ENCODE measurements at places on chromosomes 2 and 18.
A peak's percentile ranks its signal among the peaks of the same experiment; 100 is the strongest.

- DNase-seq, result no peak
These were observed 805.2 kb downstream of the SLC4A3 start for GRCh38 chr2:220432645-220433044.

- no peak for DNase-seq
These were observed 449.7 kb upstream of the CHAC2 start for GRCh38 chr2:53317861-53318260.

- DNase-seq, result no peak
These were observed 188.0 kb upstream of the NT5C1B start for GRCh38 chr2:18777250-18777812.

DNA sequence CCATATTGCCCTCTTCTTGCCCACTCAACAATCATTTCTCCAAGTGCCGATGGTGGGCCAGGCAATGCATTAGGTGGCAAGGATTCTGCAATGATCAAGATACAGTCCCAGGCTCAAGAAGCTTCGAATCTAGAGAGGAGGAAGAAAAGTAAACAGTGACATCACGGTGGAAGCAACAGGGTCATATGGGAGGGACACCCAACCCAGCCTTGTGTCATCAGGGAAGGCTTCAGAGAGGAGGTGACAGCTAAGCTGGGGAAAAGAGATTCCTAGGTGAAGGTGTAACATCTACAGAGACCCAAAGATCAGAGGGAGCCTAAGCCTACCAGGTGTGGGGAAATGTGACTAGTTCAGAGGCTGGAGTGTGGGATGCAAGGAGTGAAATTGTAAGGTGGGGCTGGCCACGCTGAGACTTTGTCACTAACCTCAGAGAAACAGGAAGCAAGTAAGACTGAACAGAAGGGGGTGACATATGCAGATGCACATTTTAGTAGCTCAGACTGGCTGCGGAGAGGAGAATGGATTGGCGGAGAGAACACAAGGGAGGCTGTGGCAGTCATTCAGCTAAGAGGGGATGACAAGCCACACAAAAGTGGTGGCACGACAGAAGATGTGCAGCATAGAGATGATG is 104.9 kb downstream of the ANKRD44 start:
- peak; percentile 26 for DNase-seq

- DNase-seq, result no peak
These were observed 104.7 kb downstream of the VSNL1 start for GRCh38 chr2:17644997-17645720.

GRCh38 chr2:64932371-64933216 is 56.6 kb upstream of the SLC1A4 start:
- no peak for DNase-seq

DNA sequence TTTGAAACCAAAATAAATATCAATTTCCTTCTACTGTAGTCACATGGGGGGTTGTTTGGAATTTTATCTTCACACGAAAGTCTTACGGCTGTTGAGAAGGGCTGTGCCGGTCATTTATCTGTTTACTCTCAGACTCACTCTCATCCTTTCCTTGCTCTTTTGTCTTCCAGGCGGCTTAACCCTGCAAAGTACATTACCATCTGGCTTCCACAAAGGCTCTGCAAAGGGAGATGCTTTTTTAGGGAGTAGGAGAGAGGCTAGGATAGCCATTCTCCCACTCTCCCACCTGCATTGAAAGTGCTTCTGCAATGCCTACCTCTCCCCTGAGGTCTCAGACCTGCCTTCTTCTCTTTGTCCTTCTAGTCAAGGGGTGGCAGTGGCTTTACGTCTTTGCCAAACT is 247.6 kb downstream of the MEIS1 start:
- DNase-seq, result no peak

DNA sequence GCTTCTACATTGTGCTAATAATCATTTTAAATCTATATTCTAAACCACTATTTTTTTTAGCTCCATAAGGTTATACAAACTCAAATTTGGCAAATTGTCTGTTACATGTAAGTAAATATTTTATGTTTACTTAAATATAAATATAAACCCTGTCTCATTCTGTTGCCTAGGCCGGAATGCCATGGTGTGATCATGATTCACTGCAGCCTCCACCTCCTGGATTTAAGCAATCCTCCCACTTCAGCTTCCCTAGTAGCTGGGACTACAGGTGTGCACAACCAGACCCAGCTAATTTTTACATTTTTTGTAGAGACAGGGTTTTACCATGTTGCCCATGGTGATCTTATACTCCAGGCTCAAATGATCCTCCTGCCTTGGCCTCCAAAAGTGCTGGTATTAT is 124.7 kb downstream of the MEIS1 start:
- no peak for DNase-seq

DNA sequence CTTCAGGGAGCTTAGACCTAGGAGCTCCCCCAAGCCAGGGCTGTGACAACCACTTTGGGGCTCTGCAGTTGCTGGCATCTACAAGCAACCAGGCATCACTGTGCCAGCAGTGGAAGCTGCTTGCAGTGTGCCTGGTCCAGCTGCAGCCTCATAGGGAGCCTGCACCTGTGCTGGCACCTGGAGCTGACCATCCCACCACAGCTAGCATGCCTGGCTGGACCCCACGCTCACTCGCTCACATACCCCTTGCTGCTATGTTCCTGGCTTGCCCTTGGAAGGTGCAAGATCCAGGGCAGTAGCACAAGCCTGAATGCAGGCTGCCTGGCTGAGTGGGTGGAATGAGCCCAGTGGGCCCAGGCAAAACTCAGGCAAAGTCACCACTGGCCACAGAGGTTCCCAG is 82.5 kb downstream of the ZNF804A start:
- DNase-seq, result no peak

GRCh38 chr18:7038330-7038851 is 79.2 kb downstream of the LAMA1 start:
- DNase-seq, result no peak

DNA sequence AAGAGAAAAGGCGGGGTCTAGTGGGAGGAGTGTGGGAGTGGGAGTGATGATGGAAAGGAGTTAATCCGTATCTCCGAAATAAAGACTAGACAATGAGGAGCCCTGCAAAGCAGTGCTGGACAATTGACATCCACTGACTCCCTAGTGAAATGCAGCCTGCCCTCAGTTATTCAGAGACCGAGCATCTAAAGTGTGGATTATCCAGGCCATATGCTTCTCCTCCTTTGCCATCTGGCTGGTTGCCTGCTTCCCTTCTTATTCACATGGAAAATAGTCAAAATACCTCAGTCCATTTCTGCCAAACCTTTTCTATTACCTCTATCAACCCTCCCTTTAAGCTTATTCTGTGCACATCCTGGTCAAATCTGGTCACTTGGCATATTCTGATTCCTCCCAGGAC is 288.8 kb upstream of the SIX3 start:
- no peak for DNase-seq

DNA sequence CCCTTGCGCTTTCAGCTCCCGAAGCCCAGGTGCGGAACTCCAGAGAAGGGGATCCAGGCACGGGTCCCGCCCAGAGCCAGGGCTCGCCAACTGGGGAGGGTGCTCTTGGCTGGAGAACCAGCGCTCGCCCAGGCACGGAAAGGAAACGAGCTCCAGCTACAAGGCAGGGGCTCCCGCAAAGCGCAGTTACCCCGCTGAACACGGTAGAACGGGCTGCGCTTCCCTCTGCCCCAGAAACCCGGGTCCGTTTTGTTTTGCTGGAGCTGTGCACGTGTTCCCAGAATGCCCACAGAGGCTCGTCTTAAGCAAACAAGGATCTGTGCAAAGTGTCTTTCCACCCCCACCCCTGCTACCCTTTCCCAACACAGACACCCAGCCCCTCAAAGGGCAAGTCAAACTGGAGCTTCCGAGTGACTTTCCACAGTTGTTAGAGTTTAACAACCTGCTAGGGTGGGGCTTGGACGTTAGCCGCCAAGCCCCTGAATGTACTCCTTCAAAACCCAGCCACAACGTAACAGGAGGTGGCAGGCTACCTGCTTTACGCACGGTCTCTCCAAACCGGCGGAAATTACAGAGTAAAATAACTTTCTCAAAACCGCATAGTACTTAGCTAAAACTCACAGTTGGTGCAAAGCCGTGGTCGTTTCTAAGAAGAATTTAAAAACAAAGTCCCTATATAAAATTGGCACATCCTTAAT is 775 bp downstream of the RNF125 start:
- DNase-seq, result peak; percentile 27

DNA sequence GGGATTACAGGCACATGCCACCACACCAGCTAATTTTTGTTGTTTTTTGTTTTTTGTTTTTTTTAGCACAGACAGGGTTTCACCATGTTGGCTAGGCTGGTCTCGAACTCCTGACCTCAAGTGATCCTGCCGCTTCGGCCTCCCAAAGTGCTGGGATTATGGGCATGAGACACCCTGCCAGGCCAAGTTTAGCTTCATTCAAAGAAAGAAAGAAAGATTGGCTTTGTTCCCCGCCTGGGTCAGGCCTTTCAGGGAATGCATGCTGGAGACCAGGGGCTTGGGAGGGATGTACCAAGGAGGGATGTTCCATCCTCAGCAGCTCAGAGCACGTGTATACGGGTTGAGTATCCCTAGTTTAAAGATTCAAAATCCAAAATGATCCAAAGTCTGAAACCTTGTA is 283.0 kb downstream of the ALPK2 start:
- DNase-seq, result no peak

DNA sequence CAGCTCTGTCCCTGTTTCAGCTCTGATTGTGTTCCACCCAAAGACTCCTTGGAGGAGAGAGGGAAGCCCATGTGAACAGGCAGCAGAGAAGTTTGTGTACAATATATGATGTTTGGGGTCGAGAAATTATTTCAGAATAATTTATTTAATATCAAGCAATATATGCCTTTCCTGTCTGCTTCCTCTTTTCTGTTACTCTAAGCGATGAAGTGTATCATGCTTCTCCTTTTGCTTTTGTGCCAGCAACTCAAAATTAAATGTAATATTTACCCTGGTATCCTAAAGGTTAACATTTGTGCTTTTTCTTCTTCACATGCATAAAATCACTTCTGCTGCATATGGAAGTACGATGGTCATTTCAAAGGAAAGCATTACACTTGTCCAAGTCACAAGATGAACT is 2.4 kb upstream of the NTSR2 start:
- DNase-seq, result no peak

- DNase-seq, result no peak
These were observed 1.0 kb downstream of the NAB1 start for GRCh38 chr2:190649798-190650390.

GRCh38 chr2:43484323-43484930 is 111.4 kb downstream of the THADA start:
- DNase-seq, result no peak

GRCh38 chr2:239156516-239157265 is 244.1 kb downstream of the HDAC4 start:
- no peak for DNase-seq

GRCh38 chr2:3173031-3173430 is 204.6 kb downstream of the EIPR1 start:
- DNase-seq, result no peak

DNA sequence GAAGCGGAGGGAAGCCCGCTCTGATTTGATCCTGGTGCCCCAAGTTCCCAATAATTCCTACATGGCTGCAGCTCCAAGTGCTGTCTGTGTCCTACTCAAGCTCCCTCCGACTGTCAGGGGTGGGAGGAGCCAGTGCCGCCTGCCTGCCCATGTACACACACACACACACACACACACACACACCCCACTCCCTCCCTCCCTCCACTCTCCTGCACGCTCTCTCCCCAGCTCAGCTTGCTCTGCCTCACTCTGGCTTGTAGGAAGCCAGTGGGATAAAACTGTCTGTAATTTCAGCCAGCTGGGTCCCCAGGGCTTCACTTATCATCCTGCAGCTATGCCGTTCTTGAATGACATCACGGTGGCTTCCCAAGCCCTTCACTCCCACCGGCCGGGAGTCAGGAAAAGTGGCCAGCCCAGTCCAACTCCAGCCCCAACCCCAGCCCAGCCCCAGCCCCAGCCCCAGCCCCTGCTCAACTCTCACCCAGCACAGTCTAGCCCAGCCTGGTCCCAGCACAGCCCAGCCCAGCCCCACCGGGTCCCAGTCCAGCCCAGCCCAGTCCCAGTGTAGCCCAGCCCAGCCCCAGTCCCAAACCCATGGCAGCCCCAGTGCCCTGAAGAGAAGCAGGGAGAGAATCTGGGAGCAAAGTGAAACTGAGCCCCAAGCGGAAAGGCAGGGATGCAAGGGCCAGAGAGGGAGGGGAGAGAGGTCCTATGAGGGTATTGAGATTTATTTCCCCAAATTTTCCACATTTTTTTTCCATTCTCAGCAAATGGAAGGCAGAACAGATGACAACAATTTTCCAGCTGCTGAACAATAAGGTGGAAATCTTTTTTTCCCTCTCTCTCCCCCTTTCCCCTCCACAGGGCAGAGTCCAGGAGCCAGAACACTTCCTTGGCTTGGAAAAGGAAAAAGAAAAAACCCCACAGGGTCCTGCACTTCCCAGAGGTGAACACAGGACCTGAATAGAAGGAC is 144.0 kb downstream of the TNS1 start:
- DNase-seq, result no peak

DNA sequence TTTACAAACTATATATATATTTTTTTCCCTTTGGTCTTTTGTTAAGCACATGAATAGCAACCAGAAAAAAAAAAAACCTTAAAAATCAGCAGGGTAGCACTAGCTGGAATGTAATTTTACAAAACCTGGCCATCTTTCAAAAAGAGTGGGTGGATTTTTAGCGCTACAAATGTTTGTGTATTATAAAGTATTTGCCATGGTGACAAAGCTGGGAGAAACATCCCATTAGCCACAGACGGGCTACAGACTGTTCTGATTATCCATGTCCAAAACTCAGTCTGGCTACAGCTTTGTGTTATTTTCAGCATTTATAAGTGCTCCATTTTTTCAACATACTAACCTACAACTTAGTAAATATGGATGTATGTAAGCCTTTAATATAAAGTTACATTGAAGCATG is 249.5 kb upstream of the TANK start:
- no peak for DNase-seq

GRCh38 chr18:63476668-63477067 is at the start of gene SERPINB5:
Gene SERPINB5 (plus strand): TSS chr18:63476958. CDS start chr18:63484429, 7,471 bp downstream.
- DNase-seq, result no peak

DNA sequence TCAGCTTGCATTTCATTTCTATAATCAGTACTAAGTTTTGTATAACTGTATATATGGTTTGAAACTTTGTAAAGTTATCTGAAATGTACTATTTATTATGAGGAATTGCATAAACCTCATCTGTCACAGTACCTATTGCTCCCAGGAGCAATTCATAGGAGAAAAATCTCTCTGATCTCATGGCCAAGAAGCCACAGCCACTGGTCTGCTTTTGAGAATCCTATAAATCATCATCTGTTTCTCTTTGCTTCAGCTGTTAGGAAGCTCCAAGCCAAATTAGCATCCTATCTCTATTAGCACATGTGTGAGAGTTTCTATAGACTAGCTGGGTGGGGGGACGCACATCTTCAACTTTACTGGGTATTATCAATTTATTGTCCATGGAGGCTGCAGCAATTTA is 210.3 kb downstream of the CYP26B1 start:
- no peak for DNase-seq
